ENCODE measurements at places on chromosomes 3 and 15.

- no peak for DNase-seq
These were observed 9.6 kb downstream of the MESP2 start for GRCh38 chr15:89785774-89786140.

DNA sequence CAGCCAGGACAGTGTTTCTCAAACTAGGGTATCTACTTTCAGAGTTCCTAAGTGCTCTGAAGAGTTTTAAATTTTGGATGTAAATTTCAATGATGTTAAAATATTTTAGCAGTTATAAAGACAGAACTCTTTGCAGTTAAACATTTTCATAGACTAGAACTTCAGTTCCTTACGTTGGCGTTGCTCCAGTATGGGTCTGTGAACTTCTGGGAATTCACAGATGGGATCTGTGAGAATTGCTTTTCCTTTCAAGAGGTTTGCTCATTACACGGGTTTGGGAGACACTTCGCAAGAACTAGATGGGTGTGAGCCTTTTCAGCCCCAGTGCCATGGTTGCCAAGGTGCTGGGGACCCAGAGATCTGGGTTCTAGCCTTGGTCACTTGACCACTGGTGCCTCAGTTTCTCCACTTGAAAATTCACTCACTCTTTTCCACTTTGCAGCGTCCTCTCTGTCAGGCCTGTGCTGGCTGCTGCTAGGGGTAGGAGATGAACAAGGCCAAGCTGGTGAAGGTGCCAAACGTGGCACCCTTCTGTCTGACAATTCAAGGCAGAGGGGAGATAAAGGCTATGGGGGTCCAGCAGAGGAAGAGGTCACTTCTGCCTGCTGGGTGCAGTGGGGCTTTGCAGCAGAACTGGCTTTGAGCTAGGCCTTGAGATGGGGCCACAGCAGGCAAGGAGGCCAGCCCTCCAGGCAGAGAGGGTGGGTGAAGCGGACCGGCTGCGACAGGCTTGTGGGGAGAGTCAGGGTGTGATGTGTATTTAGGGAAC is 48.1 kb downstream of the EPHB3 start:
- DNase-seq = no peak

DNA sequence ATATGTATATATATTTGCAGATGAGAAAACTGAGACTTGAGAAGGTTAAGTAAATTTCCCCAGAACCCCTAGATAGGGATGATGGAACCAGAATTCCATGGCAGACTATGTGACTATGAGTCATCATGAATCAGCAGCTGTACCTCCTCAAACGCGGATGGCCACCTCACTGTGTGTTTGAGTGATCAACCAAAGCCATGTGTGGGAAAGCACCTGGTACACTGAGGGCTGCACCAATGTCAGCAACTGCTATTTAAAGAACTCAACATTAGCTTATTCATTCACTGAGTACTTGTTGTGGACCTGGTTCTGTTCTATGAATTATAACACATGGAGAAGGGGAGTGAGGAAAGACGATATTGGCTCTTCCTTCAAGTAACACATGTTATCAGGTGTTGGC is 377.0 kb downstream of the GAP43 start:
- no peak for DNase-seq

DNA sequence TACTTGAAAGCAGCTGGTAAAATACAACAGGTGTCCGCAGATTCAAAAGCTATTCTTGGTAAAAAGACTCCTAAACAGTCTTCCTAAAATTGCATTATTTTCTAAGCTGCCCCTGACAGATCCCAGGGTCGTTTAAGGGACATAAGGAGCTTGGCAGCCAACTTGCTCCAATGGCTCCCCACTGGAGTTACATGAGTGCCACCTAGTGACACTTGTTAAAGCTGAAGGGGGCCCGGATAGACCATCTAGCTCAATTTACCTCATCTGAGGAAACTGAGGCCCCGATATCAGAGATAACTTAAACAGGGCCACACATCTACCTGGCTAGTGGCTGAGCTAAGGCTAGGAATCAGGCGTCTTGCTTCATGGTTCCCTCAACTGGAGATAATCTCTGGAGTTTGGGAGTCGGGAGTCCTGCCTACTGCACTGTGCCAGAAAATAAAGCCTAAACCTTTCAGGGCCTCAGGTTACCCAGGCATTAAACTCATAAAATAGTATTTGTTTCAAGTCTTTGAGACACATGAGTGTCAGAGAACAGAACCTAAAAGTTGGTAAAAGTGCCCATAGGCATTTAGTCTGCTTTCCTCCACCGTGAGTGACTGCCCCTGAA is 6.5 kb upstream of the TBC1D23 start:
- peak; percentile 17 for DNase-seq

- no peak for DNase-seq
These were observed 51.7 kb downstream of the SLC6A6 start for GRCh38 chr3:14453876-14454638.

DNA sequence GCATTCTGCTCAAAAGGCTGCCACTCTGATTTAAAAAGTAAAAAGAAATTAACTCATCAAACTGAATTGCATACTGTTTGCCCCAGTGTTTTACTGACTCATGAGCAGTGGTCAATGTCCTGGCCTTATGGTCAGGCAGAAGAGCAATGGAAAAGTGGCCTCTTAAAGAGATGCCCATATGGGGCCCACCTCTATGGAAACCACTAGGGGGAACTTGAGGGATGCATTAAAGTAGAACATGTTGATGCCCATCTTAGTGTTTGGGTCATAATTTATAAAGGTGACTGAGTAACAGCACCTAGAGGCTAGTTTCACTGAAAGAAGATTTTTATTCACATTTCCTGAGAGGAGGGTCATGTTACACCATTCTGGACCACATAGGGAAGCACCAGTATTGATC is 66.5 kb upstream of the RNU6-1 start:
- DNase-seq = no peak

GRCh38 chr3:35929158-35929557 is 289.8 kb downstream of the ARPP21 start:
- DNase-seq = no peak

DNA sequence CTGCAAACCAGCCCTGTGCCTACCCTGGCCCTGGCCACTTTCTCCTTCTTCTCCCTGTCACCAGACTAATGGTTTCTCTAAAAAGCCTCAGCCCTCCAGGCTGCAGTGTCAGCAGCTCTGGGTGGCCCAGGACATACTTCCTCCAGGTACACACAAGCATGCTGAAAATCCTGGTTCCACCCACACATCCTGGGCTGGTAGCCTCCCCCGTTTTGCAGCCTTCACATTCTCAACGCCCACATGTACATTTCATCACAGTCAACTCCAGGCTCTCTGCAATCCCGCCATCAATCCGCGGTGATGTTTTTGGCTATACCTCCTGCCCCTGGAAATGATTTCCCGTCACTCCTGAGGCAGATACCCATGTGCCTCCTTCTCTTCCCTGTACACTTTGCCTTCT is 59.4 kb downstream of the MAGEF1 start:
- DNase-seq = no peak

DNA sequence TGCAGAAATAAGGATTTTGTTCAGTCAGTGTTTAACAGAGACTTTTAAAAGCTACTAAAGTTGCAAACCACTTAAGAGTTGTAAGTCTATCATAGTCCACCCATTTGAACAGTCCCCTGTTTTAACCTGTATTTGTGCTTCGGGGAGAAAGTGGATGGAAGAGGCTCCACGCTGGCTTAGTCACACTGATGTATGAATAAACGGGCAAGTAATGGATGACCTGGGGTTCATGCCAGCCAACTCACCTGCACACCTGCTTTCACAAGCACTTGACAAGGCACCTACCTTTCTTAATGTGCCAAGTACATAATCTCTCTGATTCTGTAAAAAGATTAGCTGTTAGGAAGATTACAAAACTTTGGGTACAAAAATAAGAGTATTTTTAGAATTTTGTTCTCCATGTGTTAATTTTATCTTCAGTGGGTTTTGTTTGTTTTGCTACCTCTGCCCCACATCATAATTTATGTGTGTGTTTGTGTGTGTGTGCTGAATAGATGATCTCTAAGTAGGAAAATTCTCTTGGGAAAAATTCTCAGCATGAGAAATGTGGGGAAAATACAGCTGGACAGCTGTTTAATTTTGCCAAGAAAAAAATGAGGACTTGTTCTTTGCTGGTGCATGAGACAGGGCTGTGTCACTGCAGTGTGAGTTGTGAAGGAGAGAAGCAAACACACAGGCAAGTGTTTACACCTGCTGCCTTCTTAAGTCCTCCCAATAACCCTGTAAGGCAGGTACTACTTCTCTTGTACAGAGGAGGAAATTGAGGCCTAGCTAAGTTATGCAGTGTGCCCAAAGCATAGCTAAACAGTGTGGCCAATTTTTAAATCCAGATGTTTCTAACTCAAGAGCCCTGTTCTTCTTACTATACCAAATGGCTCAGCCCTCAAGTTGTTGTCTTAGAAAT is 181.2 kb upstream of the IL12A start:
- no peak for DNase-seq

GRCh38 chr3:146374146-146374545 is 95.2 kb downstream of the PLSCR2 start:
- no peak for DNase-seq

- DNase-seq = no peak
These were observed 403.6 kb downstream of the TIGIT start for GRCh38 chr3:114697401-114697800.

- DNase-seq = no peak
These were observed 119.3 kb downstream of the P3H2 start for GRCh38 chr3:190001426-190001825.

DNA sequence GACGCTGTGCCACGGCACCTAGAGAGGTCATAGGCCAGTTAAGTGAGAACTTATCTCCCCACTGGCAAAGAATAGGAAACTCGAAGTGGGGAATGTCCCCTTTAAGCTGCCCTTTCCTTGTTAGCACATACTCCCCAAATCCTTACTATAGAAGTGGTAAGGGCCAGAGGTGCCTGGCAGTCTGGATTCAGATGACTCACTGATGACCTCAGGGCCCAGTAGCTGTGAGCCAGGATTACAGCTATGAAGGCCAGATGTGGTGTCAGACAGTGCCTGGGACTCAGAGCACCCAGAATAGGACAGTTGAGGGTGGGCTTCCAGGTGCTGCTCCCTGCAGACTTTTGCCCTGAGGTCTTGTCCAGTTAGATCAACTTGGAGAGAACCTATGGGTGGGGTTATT is 37.7 kb downstream of the PDIA5 start:
- no peak for DNase-seq

GRCh38 chr15:81950841-81951414 is 94.9 kb downstream of the MEX3B start:
- DNase-seq = no peak

DNA sequence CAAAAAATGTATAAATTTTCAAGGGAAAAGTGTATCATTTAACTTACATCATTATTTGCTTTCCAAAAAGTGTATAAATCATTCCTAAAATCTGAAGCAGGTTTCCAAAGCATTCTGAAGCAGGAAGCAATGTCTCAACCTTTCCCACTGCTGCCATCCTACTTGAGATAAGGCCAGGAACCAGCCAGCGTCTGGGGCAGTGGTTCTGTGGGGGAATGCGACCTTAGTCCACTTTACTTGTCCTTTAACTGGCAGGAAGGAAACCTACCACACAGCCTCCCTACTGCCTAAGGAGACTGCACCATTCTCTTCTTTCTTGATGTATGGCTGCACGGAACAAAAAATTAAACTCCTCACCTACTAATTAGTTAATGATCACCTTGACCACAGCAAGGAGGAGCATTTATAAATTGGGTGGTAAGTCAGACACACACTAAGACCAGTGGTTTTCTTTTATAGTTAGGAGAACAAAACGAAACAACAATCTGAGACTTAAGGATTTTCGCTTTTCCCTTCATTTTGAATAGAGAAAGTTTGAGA is 3.7 kb downstream of the SORD start:
- DNase-seq = no peak

- no peak for DNase-seq
These were observed 62.7 kb upstream of the OSTN start for GRCh38 chr3:191136347-191136746.

Data from activated CD4-positive, alpha-beta T cell treated with anti-CD3 and anti-CD28 coated beads, Interleukin-2, amount 50 U/mL, for 24 hours (primary cell).